ENCODE measurements at places on chromosomes 1 and 21.

GRCh38 chr1:33118274-33118673, 37.3 kb downstream of the AZIN2 start:
- DNase-seq = peak; percentile 35

DNA sequence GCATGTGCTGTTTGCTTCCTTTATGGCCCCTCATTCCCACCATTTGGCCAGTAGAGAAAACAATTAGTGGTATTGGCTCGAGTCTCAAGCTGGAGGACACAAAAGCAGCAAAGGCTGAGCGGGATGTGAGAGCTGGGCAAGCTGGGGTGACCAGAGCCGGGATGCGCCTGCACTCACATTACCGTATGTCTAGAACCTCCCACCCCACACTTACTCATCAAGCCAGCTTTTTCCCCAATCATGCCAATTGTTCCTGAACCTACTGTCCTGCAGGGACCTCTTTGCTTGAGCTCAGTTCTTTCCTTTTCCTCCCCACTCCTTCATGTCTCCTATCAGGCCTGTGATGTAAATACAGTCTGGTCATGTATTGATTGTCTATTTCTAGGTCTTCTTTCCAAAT, 45.9 kb downstream of the KIRREL1 start:
- no peak for DNase-seq

DNA sequence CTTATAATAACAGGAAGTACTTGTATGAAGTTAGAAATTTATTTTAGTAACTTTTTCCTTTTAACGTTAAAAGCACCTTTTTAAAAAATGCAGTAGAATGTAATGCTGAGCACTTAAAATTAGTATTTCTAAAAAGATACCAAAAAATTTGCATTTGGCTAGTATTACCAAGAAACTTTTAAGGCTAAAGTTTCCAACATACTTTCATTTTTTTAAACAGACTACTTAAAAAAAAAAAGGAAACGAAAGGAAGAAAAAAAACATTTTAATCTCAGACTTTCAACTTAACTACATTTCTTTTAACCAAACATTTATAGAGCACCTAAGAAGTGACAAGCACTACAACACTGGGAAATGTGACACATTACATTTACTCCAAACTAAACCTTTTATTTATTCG, 2.8 kb downstream of the ARID4B start:
- no peak for DNase-seq

GRCh38 chr21:45913418-45913765, 68.2 kb upstream of the COL6A1 start:
- no peak for DNase-seq

DNA sequence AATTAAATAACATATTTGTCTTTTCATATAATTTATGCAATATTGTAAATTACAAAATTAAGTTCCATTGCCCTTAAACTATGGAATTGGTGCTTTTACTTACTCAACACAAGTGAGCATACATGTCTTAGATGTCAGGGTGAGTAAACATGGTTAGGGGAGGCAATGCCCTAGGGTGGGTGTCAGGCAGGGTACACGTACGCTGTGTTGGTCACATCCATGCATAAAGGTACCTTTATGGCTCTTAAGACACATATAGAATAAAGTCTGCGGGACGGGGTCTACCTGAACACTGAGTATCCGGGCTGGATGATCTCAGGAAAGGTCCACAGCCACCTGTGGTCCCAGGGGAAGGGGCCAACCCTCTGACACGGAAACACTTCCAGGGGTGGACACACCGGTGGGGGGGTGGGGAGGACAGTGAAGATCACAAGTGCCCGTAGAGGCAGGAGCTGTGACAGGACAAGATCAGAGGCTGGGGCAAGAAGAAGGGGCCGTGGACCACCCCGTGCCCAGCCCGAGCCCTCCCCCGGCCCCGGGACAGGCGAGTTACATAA, 720 bp downstream of the LIN9 start:
- DNase-seq = no peak

DNA sequence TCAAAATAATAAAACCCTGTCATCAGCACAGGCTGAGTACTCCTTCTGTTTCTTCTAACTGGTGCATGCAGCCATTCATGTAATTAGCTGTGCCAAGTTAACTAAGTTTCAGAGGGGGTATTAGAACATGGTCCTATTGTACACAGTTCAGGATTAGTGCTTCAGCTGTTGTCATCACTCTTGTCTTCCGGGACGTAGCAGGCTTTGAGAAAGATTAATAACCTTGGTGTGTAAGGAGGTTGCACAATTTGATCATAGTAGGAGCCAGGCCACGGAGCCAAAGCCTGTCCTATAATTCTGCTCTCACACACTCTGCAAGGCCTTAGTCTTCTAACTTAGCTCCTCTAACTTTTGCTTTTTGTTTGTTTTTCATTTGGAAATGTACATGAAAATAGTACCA, 44.7 kb downstream of the PTGFRN start:
- DNase-seq = no peak

GRCh38 chr1:243507001-243507671, 251.3 kb downstream of the SDCCAG8 start:
- DNase-seq = peak; percentile 37

GRCh38 chr1:165856606-165857005, 29.2 kb downstream of the UCK2 start:
- DNase-seq = no peak

DNA sequence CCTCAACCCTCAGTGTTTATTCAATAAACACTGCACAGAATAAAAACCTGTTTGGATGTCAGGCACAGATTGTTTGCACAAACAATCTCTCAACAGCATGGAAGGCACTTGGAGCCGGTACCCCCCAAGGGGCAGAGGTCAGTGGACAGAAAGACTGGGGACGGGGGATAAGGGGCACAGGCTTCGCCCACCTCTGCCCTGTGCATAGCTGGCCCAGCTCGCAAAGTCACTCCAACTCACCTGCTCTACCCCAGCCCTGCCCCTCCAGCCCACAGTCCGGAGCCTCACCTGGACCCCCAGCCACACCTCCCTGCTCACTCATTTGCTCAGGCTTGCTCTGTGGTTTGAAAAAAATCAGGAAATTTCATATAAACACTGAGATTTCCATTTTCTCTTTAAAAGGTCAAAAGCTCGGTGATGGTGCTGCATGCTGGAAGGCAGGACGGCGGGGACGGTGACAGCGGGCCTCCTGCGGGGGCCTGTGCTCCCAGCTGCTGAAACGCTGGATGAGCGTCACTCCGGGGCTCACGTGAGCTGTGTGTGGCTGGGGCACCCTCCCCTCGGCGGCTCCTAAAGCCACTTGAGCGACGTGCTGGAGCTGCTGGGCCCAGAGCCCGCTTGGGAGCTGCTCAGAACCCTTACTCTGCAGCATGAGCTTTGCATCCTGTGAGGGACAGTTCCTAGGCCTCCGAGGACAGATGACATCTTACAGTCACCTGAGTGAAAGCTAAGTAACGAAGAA, 54.5 kb downstream of the PRDM15 start:
- DNase-seq = no peak

DNA sequence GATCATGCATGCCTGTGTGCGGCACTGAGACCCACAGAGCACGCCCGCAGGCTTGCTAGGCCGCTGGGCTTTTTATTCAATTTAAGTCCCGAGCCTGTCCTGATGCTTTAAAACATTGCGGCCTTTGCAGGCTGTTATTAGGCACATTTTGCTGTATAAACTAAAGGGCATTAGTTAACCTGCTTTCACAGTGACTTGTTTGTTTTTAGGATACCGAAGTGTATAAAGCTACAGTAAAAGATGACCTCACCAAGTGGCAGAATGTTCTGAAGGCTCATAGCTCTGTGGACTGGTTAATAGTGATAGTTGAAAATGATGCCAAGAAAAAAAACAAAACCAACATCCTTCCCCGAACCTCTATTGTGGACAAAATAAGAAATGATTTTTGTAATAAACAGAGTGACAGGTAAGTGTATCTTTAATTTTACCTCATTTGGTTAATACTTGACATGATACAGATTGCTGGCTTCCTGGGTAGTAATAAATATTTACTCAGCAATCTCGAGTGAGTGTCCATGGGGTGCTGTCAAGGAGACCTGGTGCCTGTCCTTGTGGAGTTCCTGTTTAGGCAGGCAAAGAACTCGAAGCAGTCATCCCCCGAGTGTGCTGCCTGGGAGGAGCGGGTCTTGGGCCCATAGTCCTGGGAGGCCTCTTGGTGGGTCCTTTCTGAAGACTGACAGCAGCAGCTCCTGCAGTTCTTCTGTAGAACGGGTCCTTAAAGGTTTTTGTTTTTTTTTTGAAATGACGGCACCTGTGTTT, 40.1 kb downstream of the TRAPPC10 start:
- DNase-seq = no peak

- no peak for DNase-seq
These were observed 43.9 kb upstream of the TSPEAR start for GRCh38 chr21:44755227-44755626.

- no peak for DNase-seq
These were observed 69.0 kb downstream of the ZNF678 start for GRCh38 chr1:227632325-227632724.

- DNase-seq = peak; percentile 54
These were observed 8.0 kb upstream of the LEPR start for GRCh38 chr1:65412256-65412983.

- peak; percentile 12 for DNase-seq
These were observed 563 bp downstream of the QSOX1 start for GRCh38 chr1:180155182-180155682.

GRCh38 chr1:229896861-229897260, 170.2 kb upstream of the GALNT2 start:
- no peak for DNase-seq

DNA sequence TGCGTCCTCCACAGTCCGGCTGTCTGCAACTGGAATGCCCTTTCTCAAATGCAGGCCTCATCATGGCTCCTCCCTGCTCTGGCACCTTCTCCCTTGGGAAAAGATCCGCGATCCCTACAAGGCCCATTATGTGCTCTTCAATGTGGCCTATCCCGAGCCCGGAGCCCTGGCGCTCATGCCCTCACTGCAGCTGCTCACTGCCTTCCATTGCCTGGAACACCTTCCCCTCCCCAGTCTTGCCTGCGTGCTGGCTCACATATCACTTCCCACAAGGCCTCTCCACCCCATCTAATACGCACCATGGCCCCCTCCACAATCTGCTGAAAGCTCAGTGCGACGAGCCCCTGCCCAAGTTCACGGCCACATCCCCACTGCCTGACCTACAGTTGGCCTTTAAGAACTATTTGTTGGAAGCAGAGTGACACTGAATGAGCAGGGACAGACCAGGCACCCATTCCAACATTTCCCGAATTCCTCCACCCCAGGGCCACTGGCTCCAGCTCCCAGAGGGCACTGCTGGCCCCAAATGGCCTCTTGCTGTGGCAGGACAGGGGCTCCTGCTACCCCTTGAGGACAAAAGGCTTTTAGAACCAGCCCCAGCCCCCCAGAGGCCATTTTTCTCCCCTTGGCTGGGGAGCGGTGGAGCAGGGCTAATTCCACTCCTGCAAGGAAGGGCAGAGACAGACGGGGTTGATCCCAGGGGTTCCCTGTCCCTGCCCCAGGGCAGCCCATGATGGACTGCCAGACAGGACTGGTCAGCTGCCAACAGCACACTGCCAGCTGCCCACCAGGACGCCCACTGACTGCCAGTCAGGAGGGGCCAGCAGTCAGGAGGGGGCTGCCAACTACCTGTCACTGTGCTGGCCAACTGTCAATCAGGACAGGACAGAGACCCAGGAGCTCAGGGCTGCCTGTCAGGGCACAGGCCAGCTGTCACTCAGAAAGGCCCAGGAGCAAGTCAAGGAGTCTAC, 64.8 kb downstream of the DHRS3 start:
- DNase-seq = no peak

GRCh38 chr1:55334160-55334559, 119.0 kb upstream of the USP24 start:
- peak; percentile 42 for DNase-seq

- DNase-seq = no peak
These were observed 173.0 kb downstream of the GABPA start for GRCh38 chr21:25907573-25908275.

- no peak for DNase-seq
These were observed 26.1 kb upstream of the SMIM12 start for GRCh38 chr1:34885405-34886247.

DNA sequence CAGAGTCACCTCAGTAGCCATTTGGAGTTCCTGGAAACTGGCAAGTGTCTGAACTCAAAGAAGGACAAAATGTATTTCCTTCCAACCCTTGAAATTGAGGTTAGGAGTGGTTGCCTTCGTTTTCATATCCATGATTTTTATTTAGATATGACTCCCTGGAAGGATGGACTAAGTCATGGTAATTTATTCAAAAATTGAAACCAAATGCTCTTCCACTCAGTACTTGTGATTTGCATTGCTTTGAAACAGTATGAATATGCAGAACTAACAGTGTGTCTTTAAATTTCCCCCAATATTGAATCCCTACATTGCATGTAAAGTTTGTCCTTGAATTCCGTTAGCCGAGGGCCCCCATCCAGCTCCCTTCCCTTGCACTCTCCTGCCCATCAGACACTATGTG, 112.1 kb upstream of the DNAH14 start:
- DNase-seq = no peak

DNA sequence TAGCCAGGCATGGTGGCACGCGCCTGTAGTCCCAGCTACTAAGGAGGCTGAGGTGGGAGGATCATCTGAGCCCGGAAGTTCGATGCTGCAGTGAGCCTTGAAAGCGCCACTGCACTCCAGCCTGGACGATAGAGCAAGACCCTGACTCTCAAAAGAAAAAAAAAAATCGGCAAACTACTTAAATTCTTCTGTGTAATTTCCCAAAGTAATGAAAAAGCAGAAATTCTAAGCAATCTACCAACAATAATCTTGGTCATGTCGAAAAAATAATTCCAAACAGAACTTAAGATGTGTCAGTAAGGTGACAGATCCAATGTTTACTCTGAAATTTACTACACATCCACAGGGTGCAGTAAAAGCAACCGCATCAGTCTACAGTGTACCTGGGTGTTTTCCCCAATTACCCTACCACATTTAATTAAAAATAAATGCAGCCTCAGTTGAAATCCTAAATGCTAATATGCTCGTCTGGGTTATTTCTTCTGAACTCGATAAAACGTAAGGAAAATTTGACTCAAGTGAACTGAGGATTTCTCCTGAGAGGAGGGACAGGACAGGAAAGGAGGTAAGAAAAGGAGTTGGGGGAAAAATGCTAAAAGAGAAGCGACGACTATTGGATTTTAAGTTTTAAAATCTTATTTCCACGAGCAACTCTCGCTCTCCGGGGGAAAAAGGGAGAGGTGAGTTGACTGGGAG, 801 bp downstream of the EPRS1 start:
- no peak for DNase-seq

DNA sequence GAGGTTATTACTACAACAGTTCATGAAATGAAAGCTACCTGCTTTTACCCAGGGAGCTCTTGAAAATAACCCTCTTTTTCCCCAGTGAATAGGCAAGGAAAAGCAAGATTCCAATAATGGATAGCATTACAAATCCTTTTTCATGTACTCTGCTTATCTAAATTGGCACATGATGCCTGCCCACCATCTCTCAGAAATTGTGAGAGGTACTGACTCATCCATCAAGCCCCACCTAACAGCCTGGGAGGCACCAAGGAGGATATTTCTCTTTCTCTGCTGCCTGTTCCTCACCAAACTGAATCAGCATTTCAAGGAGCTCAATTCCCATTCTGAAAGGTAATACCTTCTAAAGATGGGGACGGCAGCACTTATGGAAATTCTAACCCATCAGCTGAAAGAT, 34.4 kb downstream of the PALMD start:
- DNase-seq = no peak

GRCh38 chr1:37404711-37405110, 69.7 kb upstream of the ZC3H12A start:
- no peak for DNase-seq

- DNase-seq = no peak
These were observed 12.3 kb downstream of the ZP4 start for GRCh38 chr1:237878406-237878805.

All from inflammatory macrophage treated with lipopolysaccharide for 4 hours (primary cell).